ENCODE measurements at places on chromosomes 13 and 19.

GRCh38 chr19:45646345-45646698, 7.1 kb upstream of the EML2 start:
- DNase-seq = no peak

DNA sequence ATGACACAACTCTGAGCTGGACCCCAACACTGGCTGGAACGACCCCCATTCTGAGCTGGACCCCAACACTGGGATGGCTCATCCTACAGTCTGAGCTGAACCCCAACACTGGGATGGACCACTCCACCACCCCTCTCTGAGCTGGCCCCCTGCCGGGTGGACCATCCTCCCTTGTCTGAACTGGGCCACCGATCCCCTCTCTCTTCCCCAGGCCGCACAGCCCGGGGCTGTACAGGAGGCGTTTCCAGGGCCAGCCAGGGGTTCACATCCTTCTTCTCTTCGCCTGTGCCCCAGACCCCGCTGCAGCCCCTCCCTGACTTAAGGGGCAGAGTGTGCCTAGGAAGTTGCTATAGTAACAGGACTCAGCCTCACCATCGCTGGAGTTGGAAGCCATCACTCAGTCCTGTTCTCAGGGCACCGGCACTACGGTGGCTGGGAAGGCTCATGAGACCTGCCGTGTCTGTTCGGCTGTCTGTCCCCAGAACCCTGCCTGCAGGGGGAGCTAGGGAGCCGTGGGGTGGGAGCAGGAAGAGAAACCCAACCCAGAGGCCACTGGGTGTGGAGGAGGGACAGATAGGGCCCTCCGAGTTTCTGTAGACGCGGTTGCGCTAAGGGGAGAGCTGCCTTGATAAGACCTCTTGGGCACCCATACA, 3.7 kb downstream of the PRKACA start:
- no peak for DNase-seq

GRCh38 chr19:12687496-12688196, at the start of gene GNG14:
Gene GNG14, plus strand, starts transcription at chr19:12687998. Its CDS starts 51 bp downstream, at chr19:12688049.
- DNase-seq = no peak

DNA sequence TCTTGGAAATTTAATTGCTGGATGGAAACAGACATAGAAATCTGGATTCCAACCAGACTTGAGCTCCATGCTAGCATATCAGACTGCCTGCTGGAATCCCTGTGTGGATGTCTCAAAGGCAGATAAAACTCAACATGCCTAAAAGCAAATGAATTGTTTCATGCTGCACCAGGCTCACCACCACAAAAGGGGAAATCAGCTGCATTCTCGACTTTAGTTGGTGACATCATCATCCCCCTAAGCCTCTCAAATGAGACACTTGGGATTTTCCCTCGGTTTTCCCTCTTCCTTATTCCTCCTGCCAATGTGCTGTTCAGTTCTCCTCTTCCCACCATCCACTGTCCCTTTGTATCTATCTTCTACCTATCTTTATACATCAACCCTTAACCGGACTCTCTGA, 134.3 kb downstream of the ZDHHC20 start:
- DNase-seq = no peak

DNA sequence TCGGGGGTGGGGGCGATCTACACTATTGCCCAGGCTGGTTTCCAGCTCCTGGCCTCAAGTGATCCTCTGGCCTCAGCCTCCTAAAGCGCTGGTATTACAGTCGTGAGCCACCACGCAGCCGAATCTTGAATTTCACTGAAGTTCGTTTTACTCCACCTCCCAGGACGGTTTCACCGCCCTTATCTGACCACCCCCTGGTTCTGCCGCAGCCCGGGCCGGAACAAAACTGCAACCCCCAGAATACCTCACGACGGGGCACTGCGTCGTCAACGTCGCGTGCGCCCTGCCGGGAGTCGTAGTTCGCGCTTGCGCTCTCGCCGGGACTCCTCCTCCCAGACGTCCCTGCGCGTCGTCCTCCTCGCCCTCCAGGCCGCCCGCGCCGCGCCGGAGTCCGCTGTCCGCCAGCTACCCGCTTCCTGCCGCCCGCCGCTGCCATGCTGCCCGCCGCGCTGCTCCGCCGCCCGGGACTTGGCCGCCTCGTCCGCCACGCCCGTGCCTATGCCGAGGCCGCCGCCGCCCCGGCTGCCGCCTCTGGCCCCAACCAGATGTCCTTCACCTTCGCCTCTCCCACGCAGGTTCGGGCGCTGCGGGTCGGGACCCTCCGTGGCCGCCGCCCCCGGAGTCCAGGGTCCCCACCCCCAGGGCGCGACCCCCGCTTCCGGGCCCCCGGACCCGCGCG, at the start of gene ATP5F1D:
Gene ATP5F1D (plus strand): TSS at position 335 of the 679 bp plus-strand sequence. CDS start 100 bp downstream, at position 435.
- no peak for DNase-seq

GRCh38 chr13:36357692-36358091, 11.5 kb upstream of the SPART start:
- no peak for DNase-seq

DNA sequence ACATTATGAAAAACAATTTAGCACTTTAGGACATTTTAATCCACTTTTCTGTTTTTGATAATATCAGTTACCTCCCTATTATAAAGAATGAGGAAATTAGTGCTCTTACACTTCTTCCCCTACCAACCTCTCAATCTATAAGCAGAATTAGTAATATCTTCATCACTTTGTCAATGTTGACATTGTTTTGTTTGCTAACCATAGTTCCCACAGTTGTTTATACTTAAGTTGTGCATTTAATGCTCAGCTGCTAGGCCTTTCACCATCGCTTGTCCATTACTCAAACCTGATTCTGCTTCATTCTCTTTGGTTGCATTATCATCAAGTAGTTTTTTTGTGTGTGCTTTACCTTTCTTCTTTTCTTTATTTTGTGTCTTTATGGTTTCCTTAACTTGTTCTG, 132.1 kb downstream of the CDK8 start:
- no peak for DNase-seq

- DNase-seq = no peak
Measured at GRCh38 chr13:100069278-100069677, 19.6 kb upstream of the PCCA start.

All from SK-N-MC (cell line).